ENCODE measurements at places on chromosomes 1 and 21.
A peak's percentile ranks its signal among the peaks of the same experiment; 100 is the strongest.

GRCh38 chr1:157087030-157087429 is 12.6 kb downstream of the ETV3L start:
- DNase-seq, result no peak

DNA sequence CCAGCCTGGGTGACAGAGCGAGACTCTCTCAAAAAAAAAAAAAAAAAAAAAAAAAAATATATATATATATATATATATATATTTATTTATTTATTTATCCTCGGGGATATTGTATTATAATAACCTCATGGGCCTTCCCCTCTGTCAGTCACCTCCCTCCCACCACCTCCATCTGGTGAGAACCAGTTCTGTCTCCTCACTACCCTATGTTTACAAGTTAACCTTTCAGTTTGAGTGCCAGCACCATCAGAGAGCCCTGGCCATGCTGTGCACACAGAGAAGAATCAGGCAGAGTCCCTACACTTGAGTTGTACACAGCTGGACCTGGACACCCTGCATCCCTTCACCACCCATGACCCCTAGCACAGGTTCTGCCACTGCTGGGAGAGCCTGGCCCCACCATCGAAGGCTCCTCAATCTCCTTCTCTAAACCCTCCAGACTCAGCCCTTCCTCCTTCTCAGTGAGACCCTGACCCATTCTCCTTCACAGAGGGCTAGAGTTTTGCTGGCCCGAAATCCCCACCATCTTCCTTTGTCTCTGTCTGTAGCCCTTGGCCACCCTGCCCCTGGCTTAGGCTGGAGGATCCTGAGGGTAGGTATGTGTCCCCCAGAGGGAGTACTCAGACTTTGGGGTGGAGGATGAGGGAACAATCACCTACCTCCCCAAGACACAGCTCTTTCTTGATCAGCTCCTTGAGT is 1.2 kb downstream of the S100A5 start:
- DNase-seq, result no peak

- DNase-seq, result no peak
Measured at GRCh38 chr1:196403803-196404690, 204.2 kb downstream of the KCNT2 start.

GRCh38 chr1:224196813-224197600 is 14.0 kb downstream of the DEGS1 start:
- DNase-seq, result no peak

DNA sequence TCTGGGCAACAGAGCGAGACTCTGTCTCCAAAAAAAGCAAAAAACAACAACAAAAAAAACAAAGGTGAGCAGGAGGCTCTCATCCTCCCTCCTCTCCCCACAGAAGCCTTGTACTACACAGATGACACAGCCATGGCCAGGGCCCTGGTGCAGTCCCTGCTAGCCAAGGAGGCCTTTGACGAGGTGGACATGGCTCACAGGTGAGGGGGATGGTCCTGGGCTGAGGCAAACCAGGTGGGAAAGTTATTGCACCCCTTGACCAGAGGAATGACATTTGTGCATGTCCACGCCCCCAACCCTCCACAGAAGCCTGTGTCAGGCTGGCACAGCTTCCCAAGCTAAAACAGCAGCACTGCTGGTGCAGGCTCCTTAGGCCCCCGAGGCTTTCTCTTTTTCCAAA is 2.4 kb downstream of the ADPRS start:
- DNase-seq, result no peak

GRCh38 chr1:236336084-236336483 is 54.3 kb upstream of the ERO1B start:
- no peak for DNase-seq

GRCh38 chr1:2468540-2468939 is 7.5 kb upstream of the PLCH2 start:
- no peak for DNase-seq

DNA sequence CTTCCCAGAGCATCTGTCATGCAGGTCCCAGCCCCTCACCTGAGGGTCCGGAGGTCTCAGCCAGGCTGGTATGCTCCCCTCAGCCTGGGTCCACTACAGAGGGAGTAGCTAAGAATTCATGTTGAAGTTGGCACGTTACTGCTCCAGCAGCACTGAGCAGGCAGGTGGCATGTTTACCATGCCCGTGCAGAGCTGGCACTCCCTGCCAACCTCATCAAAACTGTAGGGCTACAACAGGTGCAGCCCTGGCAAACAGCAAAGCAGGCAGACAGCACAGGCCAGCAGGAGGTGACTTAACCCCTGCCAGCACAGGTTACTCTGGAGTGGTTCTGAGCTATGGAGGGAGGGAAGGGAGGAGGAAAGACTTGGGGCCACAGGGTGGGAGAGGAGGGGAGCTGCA is 46.4 kb downstream of the NUAK2 start:
- no peak for DNase-seq

DNA sequence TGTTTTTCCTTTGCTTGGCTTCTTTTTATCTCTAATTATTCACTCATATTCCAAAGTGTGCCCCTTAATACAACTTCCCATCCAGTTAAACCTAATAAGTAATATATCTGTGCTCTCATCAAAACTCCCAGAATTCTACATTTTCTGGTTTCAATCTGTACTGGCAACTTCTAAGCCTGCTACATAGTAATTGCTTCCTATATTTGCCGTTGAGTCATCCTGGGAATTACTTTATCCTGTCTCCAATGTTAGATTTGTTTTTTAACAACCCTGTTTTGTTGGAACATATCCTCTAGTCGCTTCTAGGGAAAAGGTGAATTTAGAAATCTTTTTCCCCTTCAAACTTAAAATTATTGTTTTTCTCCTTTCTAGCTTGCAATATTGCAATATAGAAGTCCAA is 620.5 kb upstream of the PKN2 start:
- DNase-seq, result no peak

GRCh38 chr1:30176477-30176876 is 546.9 kb downstream of the MATN1 start:
- no peak for DNase-seq

DNA sequence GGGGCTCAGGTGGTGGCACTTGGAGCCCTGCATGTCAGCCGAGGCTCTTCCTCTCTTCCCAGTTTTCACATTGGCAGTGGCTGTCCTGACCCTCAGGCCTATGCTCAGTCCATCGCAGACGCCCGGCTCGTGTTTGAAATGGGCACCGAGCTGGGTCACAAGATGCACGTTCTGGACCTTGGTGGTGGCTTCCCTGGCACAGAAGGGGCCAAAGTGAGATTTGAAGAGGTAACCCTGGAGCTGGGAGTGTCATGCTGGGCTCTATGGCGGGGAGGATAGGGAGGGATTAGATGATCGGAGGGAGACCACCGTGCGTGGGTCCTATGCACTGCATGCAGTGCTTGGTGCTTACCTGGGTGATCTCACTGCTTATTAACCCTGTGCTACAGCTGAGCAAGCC is 13.5 kb downstream of the AZIN2 start:
- DNase-seq, result no peak

- no peak for DNase-seq
Measured at GRCh38 chr1:156894711-156895454, 1.4 kb downstream of the PEAR1 start.

- DNase-seq, result no peak
Measured at GRCh38 chr21:44714905-44715304, 3.5 kb upstream of the TSPEAR start.

DNA sequence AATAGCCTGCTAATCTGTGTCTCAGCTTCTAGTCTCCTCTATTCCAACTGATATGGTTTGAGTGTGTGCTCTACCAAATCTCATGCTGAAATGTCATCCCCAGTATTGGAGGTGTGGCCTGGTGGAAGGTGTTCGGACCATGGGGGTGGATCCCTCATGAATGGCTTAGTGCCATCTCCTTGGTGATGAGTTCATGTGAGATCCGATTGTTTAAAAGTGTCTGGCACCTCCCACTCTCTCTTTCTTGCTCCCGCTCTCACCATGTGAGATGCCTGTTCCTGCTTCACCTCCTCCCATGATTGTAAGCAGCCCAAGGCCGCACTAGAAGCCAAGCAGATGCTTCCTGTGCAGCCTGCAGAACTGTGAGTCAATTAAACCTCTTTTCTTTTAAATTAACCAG is 73.5 kb upstream of the CAMK1G start:
- no peak for DNase-seq

GRCh38 chr1:92870591-92870990 is 38.8 kb downstream of the RPL5 start:
- DNase-seq, result no peak

DNA sequence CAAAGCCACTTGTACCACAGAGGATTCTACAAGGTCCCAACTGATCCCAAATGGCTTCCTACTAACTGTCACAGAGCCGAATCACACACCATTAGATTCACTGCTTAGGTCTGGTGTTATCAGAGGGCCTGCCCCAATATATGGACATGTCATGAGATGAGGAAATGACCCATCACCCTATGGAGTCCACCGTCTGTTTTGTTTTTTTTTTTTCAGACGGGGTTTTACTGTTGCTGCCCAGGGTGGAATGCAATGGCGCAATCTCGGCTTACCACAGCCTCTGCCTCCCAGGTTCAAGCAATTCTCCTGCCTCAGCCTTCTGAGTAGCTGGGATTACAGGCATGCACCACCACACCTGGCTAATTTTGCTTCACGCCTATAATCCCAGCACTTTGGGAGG is 83.8 kb upstream of the ETS2 start:
- DNase-seq, result no peak

- peak; percentile 24 for DNase-seq
Measured at GRCh38 chr1:17875882-17876280, 120.7 kb downstream of the ACTL8 start.

DNA sequence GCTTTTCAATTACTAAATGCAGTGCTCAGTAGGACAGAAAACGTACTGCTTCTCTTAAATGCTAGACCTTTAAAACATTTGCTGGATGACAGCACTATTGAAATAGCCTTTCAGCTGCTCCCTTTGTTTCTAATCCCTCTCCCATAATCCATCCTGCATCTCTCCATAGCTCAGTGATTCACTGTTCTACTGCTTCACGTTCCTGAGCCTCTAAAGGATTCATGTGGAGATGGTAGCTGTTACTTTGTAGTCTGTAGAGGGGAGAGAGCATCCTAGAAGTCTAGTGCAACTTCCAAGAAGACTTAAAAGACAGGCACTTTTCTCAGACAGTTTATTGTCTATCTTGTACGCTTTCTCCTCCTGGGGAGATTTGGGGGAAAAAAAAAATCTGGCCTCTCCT is 51.4 kb downstream of the LRRC8B start:
- no peak for DNase-seq

DNA sequence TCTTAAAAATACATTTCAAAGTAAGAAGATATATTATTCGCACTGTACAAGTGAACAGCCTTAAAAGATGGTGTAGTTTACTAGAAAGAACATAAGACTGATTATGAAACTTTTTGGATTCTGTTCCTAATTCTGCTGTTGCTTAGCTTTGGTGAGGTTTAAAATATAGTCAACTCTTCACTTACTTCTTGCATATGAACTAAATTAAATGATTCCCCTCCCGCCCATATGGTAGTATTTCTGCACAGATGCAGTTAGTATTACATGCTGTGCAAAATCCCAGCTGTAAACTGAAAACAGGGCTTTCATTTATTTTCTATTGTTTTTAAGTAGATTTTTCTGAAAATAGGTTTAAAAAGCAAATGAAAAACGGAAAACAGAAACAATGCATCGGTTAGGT is 345.4 kb upstream of the NCAM2 start:
- no peak for DNase-seq

- DNase-seq, result no peak
Measured at GRCh38 chr1:66445492-66446181, 88.3 kb upstream of the SGIP1 start.
